ENCODE measurements at places on chromosomes 16 and 17.

GRCh38 chr17:29331708-29332085 lies 37.7 kb upstream of the NUFIP2 start:
- no peak for DNase-seq

DNA sequence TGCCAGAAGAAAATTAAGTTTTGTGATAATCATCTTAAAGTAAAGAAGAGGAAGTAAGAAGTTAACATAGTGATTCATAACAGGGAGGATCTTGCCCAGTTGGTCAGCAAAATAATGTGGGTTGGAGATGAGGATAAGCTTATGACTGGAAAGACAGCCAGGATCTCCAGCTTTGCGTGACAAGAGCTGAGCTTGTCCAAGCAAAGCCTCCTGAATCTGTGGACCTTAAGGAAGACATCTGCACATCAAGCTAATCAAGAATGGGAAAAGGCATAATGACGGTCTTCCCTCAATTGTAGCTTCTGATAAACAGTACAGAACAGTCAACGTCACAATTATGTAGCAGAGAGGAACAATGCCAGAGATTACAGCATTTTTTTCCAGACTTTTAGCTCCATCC lies 744.7 kb upstream of the GOT2 start:
- no peak for DNase-seq

GRCh38 chr16:7492122-7492521 lies 159.5 kb downstream of the RBFOX1 start:
- DNase-seq: no peak

GRCh38 chr17:55644346-55644745 lies 78.3 kb downstream of the TMEM100 start:
- DNase-seq: no peak

DNA sequence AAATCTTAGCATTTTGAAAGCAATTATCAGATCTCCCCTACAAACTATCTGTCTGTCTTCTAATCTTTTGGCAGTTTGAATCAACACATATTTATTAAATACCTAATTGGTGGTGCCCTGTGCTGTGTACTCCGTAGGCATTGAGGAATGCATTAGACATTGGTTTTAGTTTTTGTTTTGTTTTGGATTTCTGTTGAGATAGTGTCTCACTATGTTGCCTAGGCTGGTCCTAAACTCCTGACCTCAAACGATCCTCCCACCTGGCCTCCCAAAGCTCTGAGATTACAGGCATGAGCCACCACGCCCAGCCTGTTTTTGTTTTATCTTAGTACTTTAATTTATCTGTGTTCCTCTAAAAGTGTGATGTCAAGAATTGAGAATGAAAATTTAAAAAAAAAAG lies 124.8 kb upstream of the RBL2 start:
- no peak for DNase-seq

- DNase-seq: no peak
Observed at GRCh38 chr17:9768381-9768934, 22.9 kb downstream of the DHRS7C start.

DNA sequence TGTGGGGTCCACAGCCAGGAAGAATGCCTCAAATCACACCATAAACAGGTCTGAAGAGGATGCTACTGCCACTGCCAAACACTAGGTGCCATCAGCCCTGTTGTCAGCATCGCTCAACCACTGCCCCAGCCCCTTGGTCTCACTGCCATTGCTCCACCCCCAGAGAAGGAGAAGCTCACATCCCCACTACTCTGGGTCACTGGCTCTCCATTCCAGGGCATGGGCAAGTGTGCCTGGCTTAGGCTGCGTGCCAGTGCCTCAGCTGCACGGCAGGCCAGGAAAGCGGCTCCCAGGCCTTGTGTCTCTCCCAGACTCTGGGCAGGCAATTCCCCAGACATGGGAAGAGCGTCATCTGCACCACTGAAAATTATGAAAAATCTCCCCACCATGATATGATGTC lies 1.2 kb upstream of the IGSF6 start:
- DNase-seq: no peak

DNA sequence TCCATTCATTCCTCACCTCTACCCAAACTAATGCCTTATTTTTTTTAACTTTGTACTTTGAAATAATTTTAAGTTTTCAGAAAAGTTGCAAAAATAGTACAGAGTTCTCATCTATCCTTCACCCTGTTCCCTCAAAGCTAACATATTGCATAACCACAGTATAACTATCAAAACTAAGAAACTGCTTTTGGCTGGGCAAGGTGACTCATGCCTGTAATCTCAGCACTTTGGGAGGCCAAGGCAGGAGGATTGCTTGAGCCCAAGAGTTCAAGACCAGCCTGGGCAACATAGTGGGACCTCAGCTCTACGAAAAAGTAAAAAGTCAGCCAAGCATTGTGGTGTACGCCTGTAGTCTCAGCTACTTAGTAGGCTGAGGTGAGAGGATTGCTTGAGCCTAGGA lies 147.7 kb downstream of the SKAP1 start:
- DNase-seq: no peak

DNA sequence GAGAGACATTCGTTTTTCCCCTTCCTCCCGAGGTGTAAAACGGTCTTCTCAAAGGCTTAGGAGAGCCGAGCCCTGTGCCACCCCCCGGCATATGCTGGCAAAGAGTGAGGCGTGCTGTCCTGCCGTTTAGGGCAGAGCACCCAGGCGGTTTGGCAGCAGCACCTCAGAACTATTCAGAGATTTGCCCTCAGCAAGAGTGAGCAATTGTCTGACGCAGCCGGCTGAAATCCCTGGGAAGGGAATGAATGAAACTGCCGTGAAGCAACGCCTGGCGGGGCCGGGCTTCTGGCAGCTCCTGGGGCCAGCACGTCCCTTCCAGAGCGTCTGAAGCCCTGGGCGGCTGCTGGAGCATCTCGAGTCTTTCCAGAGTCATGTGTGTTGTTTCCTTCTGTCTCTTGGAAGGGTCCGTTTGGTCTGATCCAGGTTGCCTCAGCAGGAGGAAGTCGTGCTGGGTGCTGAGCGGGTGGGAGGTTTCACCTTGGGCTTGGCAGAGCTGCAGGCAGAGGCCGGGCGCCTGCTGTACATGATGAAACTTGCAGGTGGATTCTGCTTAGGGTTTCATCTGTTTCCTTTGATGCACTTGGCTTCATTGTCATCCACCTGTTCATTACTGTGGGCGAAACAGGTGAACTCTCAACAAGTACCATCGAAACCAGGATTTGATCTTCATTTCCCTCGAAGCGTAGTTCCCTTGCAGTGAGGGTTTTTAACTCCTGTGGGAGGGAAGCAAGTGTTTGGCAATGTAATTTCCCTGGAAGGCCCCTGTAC lies 35.4 kb downstream of the TBCD start:
- no peak for DNase-seq

GRCh38 chr17:8292639-8293395 lies 2.4 kb downstream of the SLC25A35 start:
- no peak for DNase-seq

Measured in activated CD4-positive, alpha-beta memory T cell treated with anti-CD3 and anti-CD28 coated beads for 36 hours (primary cell).